ENCODE measurements at places on chromosomes 12 and 14. TPM values are rescaled to one million over a fixed set of nuclear protein-coding genes. Genes with fewer than 3 reads are reported as not detected.

- DNase-seq: no peak
Observed at GRCh38 chr12:15787778-15788177, 1.4 kb downstream of the EPS8 start.

DNA sequence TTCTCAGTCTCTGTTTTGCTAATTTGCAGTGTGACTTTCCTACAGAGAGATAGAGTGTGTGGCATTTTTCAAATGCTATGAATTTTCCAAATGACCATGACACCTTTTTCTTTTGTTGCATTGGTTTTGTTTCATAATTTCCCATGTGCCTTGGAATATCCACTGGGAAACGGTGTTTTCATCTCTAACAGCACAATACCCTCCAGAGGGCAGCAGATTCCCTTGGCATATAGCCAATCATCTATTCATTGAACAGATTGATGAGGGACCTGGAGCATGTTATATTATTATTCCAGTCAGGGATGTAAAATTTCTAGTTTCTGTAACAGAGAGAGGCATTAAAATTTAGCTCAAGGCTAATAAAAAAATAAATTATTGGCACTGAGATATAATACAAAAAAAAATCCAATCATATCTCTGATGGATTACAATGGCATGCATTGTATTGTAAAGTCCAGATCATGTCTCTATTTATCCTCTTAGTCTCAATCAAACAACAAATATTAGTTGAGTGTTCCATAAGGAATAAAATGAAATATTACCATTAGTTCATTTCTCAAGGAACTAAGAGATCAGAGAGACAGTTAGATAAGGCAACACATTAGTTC is 29.6 kb upstream of the NTN4 start:
- DNase-seq: no peak

- no peak for DNase-seq
Observed at GRCh38 chr14:74144789-74145188, 60.0 kb downstream of the LIN52 start.

DNA sequence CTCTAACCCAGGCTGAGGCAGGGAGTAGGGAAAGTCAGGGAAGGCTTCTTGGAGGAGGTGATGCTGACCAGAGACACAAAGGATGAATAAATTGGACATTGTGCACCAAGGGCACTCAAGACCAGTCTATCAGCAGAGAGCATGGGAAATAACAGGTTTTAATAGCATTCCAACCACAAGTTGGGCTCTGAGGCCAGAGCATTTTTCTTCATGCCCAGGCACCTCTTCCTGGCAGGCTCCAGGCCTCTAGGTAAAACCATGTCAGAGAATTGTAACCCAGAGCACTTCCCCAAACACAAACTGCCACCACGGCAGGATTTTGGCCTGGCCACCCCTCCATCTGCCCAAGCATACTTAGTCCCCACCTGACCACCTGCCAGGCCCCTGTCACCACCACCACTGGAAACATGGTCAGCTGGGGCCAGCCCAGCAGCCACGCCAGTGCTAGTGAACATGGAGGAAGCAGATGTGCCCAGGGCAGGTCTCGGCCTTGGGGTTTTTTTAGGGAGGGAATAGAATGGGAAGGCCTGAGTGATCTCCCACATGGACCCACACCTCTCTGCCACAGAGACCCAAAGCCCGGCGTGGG is 22.7 kb downstream of the LTBP2 start:
- DNase-seq: no peak

DNA sequence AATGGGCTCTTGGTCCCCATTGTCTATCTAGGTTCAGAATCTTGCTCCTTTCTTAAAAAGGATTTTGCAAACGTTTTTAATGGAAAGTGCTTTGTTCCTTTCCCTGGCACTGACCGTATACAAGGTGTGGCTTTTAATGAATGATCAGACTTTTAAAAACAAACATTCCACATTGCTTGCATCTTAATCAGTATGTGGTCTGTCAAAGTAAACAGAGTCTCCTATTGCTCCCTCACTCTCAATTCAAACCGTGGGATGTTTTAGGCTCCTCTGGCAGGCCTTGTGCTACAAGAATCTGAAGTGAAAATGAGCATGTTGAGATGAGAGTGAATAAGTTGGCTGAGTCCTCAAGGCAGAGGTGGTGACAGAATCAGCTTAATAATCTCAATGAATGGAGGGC is 107.0 kb downstream of the VRK1 start:
- DNase-seq: no peak

KRT3 gene
- not detected for polyA plus RNA-seq
